ENCODE measurements at places on chromosomes 1 and 21. TPM values are rescaled to one million over a fixed set of nuclear protein-coding genes. Genes with fewer than 3 reads are reported as not detected.

RAB3B gene
- total RNA-seq, result 3.7 TPM

KIF26B gene
- total RNA-seq, result 81.2 TPM

EFNA3 gene
- 6.0 TPM for total RNA-seq

ZDHHC18 gene
- total RNA-seq, result 12.8 TPM

LZIC gene
- total RNA-seq, result 38.4 TPM

MYOG gene
- 32.3 TPM for total RNA-seq

ATAD3A gene
- total RNA-seq, result 22.3 TPM

OR10Z1 gene
- not detected for total RNA-seq

RASSF5 gene
- total RNA-seq, result 10.7 TPM

EDN2 gene
- total RNA-seq, result 3.5 TPM

CFHR2 gene
- total RNA-seq, result not detected

GPA33 gene
- total RNA-seq, result 0.12 TPM

ABCB10 gene
- 16.5 TPM for total RNA-seq

DIRAS3 gene
- 1.5 TPM for total RNA-seq

LCE1B gene
- not detected for total RNA-seq

FCMR gene
- 2.5 TPM for total RNA-seq

S100A3 gene
- total RNA-seq, result not detected

TAS1R1 gene
- total RNA-seq, result 0.53 TPM

LIN28A gene
- not detected for total RNA-seq

HHIPL2 gene
- total RNA-seq, result 0.29 TPM

HS2ST1 gene
- 24.5 TPM for total RNA-seq

BCAR3 gene
- total RNA-seq, result 21.5 TPM

TEDDM1 gene
- total RNA-seq, result not detected

CYP2J2 gene
- 4.7 TPM for total RNA-seq

LCE6A gene
- total RNA-seq, result not detected

LMNA gene
- 182 TPM for total RNA-seq

SPRR1B gene
- total RNA-seq, result not detected

PBXIP1 gene
- 122 TPM for total RNA-seq

TCP10L gene
- total RNA-seq, result 2.4 TPM

EFNA1 gene
- 74.2 TPM for total RNA-seq

KIF14 gene
- 3.6 TPM for total RNA-seq

RGS7 gene
- total RNA-seq, result 5.0 TPM

All from metanephros (tissue), 2 donors.